Keratinocyte (primary cell): ENCODE measurements at places on chromosomes 2 and 18.

DNA sequence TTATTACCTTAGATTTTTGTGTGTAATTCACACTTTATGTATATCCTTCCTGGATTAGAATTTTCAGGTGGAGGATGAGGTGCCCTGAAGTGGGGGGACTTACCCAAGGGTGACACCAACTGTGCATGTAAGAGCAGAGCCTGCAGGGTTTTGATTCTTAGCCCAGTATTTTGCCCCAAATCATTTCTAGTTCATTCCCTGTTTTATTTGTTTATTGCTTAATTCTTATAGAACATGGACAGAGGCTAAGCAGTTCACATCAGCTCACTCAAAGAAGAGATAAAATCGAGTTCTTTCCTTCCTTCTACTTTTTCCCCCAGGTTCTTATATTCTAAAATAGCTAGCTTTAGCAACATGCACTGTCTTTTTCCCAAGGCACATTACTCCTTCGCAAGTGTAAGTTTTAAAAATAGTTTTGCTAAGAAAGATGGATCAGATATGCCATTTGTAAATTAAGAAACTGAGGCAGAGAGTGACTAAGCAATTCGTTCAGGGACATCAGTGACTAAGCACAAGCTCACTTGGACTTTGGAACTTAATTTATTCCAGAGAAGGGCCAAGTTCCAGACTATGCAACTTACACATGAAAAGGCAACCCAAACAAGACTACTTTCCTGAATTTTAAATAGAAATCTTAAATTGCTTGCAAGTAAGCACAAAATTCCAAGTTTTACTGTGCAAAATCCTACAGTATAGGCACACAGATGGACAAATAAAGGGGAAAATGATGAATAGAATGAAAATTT lies 427.9 kb upstream of the POU3F3 start:
- DNase-seq: no peak

- no peak for DNase-seq
Observed at GRCh38 chr2:204321910-204322751, 223.1 kb upstream of the PARD3B start.

DNA sequence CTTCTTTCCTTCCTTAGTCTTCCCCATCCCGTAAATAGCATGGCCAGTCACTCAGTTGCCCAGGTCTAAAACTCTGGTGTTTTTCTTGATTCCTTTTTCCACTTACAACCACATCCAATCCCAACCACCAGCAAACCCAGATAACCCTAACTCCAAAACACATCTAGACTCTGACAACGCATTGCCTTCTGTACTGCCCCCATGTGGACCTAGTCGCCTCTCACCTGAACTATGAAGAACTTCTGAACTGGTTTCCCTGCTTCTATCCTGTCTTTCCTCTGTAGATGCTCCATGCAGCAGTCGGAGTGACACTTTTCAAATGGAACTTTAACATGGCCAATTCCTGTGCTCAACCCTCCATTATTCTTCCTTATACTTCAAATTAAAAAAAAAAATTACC lies 26.5 kb downstream of the ST6GAL2 start:
- no peak for DNase-seq

DNA sequence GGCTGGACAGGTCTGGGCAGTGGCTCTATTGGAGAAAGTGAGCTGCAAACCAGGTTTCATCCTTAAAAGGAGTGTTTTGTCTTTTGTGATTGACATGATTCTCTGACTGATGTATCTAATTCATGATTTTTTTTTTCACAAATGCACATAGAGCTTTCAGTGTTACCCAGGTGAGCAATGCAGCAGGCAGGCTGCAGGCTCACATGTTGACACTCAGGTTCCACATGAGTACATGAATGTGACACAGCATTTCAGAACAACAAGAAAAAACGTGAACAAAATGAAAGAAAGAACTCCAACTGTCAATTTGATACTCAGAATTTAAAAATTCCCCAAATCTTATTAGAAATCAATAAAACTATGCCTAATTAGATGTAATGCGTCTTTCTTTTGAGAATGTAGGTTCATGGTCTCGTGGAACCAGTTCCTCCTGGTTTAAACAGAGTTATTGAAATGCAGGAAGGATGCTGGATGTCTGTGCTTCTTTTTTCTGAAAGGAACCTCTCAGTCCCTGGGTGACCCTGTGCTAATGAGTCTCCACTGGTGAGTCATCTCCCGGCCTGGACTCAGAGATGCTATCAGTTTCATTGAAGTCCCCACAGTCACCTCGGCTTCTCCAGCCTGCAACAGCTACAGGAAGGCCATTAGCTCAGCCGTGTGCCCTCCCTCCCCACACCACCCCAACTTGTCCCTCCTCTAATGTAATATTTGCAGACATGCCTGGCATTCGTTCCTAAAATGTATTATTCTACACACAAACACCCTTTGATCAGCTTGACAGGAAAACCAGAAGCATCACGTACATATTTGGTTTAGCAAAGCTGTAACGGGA lies 430.4 kb downstream of the LPIN1 start:
- no peak for DNase-seq

DNA sequence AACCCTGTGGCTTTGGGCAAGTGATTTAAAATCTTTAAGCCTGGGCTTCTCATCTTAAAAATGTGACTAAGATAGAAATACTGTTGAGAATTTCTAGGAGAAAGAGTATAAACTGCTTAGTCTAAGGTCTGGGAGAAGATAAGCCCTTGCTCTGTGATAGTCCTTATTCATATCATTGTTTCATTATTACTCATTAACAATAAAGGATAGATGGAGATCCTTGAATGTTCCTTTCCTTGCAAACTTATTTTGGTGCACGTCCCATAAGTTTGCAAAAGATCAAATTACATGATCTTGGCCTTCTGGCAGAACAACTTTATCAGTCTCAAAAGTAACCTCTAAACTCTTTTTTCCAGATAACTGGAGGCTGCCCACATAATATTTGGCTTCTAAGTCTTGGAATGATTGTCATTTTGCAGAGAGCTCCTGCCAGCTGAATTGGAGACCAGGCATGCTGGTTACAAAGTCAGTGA lies 138.3 kb downstream of the FAM124B start:
- no peak for DNase-seq

GRCh38 chr2:205762881-205763280 lies 80.6 kb downstream of the NRP2 start:
- DNase-seq: no peak

DNA sequence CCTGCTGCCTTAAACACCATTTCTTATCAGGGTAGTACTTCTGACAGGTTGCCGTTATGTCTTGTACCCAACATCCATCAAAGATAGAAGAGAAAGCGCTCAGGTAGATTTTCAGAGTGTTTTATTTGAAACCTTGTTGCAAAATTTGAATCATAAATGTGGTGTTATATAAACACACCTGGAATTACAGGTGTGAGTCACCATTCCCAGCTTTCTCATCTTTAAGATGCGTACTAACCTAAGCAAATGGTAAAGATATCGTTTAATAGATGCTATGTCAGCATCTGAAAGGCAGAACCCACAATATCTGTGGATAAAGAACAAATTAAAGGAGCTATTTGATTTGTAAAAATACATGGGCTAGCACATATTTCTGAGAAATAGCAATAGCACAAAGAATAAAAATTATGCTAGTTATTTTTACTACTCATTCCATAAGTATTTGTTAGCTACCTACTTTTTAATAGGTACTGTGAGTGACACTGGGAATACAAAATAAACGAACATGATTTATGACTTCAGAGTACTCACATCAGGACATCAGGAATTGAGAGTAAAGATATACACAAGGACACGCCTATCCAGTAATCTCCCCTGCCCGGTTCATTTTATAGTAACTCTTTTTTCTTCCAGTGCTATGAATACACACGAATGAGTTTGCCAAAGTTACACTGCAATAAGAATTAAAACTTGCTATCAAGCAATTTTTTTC lies 193.8 kb downstream of the RBM43 start:
- DNase-seq: peak; percentile 11

DNA sequence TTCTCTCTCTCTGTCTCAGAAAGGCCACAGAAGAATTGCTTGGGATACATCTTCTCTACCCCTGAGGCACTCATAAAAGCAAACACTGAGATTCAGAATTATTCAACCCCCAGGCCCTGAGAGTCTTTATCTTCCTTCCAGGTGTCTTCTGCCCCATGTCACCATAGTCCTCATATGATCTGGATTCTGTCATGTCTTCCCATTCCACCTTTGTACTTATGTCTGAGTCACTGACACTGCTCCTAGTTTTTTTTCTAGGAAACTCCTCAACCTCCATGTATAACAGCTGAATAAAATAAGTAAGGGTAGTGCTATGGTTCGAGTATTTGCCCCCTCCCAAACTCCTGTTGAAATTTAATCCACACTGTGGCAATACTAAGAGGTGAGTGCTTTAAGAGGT lies 11.6 kb downstream of the HIBCH start:
- no peak for DNase-seq

DNA sequence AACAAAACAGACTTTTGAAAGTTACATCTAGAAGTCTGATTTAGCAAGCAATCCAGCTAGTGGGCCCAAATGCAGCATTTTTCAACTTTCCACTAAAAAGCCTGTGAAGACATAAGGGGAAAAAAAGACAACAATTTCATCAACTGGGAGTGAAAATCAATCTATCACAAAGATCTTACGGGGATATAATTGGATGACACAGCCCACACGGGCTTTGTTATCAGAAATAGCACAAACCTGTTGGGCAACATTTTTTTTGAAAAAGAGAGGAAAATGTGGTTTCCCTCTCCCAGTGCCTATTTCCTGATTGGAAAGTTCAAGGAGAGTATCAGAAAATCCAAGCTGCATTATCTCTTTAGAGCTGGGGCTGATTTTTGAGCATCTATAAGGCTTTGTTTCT lies 132.7 kb downstream of the EVA1A start:
- DNase-seq: no peak

DNA sequence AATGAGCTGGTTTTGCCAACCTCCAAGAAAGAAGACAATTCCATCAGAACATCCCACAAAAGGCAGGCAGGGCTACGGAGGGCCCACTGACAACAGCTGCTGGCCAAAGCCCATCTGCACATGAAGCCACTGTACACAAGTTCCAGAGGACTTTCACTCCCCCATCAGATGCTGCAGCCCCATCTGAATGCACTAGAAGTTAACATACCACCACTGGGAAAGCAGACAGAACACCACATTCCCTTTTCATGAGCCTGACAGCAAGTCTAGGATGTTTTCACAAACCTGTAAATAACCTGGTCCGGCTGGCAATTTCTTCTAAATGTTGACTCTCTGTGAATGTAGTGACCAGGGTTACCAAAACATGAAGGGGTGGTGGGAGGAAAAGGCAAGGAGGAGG lies 41.5 kb downstream of the CCBE1 start:
- DNase-seq: no peak
